ENCODE measurements at places on chromosomes 12 and 14. TPM values are rescaled to one million over a fixed set of nuclear protein-coding genes. Genes with fewer than 3 reads are reported as not detected.

Gene APOF
- 0.13 TPM for polyA plus RNA-seq

Gene CDCA3
- 31.4 TPM for polyA plus RNA-seq

Gene EPYC
- not detected for polyA plus RNA-seq

Gene TUBA1B
- 1,214 TPM for polyA plus RNA-seq

Gene GALNT4
- 10.5 TPM for polyA plus RNA-seq

Gene EGLN3
- 18.2 TPM for polyA plus RNA-seq

Gene PPM1A
- polyA plus RNA-seq, result 82.6 TPM
